ENCODE measurements at places on chromosomes 7 and 10. TPM values are rescaled to one million over a fixed set of nuclear protein-coding genes. Genes with fewer than 3 reads are reported as not detected.

The SAMD9 gene
- 0.13 TPM for polyA plus RNA-seq

The HYAL4 gene
- not detected for polyA plus RNA-seq

The MUC12 gene
- not detected for polyA plus RNA-seq

The PHYHIPL gene
- 56.9 TPM for polyA plus RNA-seq

The ADAM22 gene
- 1.3 TPM for polyA plus RNA-seq

The BAMBI gene
- 12.9 TPM for polyA plus RNA-seq

The TRIM4 gene
- polyA plus RNA-seq: 17.6 TPM

The AFAP1L2 gene
- not detected for polyA plus RNA-seq

Measured in HepG2 (cell line).